Osteoblast (primary cell): ENCODE measurements at places on chromosomes 13 and 19. TPM values are rescaled to one million over a fixed set of nuclear protein-coding genes. Genes with fewer than 3 reads are reported as not detected.

GRCh38 chr19:18562086-18562485 is 4.4 kb downstream of the KXD1 start:
- peaks cover 24% of the 10 kb centered on the region for H3K4me1 ChIP-seq
- H3K27ac ChIP-seq = peak overlapping the region; percentile 91
- H3K4me3 ChIP-seq = no peak overlapping the region
- peaks cover 34% of the 10 kb centered on the region for H3K36me3 ChIP-seq
- DNase-seq = peak; percentile 96
- no peaks in the 10 kb centered on the region for H3K27me3 ChIP-seq

The RGL3 gene
- total RNA-seq = 0.29 and 0.36 TPM in 2 replicates

The FRY gene
- total RNA-seq = 8.3 and 12.3 TPM in 2 replicates

GRCh38 chr19:51959791-51960190 is 26.8 kb downstream of the ZNF350 start:
- DNase-seq = no peak
- H3K27me3 ChIP-seq = no peaks in the 10 kb centered on the region
- peaks cover 3% of the 10 kb centered on the region for H3K36me3 ChIP-seq
- no peak overlapping the region for H3K27ac ChIP-seq
- no peak overlapping the region for H3K4me3 ChIP-seq
- no peaks in the 10 kb centered on the region for H3K4me1 ChIP-seq

The ZNF888 gene
- total RNA-seq = 4.7 and 5.0 TPM in 2 replicates

DNA sequence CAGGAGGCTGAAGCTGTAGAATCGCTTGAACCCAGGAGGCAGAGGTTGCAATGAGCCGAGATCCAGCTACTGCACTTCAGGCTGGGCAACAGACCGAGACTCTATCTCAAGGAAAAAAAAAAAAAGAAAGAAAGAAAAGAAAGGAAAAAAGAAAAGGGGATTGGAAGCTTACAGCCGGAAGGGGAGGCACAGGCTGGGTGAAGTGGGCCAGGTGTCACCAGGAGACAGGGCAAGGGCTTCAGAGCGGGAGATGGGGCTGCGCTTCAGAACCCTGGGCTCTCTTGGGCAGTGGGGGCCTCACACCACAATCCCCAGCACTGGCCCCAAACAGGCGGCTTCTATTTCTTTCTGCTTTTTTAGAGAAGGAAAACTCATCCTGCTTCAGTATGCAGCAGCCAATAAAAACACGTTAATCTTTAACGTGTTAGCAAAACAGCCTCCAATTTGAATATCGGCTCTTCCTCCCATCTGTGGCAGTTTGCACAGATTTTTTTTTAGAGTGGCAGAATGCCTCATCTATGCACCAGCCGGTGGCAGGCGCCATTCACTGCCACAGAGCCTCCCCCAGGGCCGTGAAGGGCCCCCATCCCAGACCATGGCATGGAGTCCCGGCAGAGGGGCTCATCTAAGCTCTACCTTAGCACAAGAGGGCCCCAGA is 46.6 kb upstream of the C19orf12 start:
- no peak overlapping the region for H3K4me3 ChIP-seq
- H3K27me3 ChIP-seq = peaks cover 4% of the 10 kb centered on the region
- no peak overlapping the region for H3K27ac ChIP-seq
- H3K36me3 ChIP-seq = no peaks in the 10 kb centered on the region
- no peak for DNase-seq

DNA sequence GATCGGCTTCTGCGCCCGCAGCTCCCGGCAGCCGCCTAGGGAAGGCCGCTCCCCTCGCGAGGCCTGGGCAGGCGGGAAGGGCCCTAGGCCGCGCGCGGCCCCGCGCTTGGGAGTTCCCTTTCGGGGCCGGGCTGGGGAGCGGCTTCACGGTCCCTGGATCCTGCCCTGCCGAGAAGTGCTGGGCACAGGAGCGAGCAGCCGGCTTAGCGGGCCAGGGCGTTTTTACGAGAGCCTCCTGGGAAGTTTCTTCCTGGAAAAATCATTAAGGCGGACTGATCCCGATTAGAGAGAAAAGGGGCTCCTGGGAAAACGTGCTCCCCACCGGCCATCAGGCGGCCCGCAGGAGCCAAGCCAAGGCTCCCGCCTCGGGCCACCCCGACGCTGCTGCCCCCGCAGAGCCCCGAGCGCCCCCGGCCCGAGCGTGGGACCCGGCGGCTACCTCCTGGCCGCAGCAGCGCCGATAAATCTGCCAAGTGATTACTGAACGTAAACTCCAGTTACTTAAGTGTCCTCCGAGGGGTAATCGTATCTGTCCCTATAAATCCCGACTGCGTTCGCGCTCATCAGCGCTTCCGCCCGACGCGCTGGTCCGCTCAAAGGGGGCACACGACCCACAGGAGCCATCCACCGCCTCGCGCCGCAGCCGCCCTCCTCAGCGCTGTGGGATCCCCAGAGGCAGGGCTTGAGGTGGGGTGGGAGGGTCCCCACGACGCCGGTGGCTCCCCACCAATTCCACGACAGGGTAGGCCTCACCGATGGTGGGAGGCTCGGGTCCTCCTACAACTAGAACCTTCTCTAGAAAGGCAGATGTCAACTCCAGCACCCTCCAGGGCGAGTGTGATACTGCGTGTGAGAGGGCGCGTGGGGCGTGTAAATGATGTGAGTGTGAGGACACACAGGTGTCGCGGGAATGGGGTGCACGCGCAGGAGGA is 2.8 kb downstream of the ZIC5 start:
- H3K4me1 ChIP-seq = no peaks in the 10 kb centered on the region
- no peak overlapping the region for H3K4me3 ChIP-seq
- peak; percentile 91 for DNase-seq
- peaks cover 82% of the 10 kb centered on the region for H3K27me3 ChIP-seq
- H3K27ac ChIP-seq = no peak overlapping the region

The SLC25A15 gene
- total RNA-seq = 9.4 TPM in 2 replicates

The TMEM255B gene
- total RNA-seq = 1.8 and 2.9 TPM in 2 replicates

- no peaks in the 10 kb centered on the region for H3K4me1 ChIP-seq
- no peak overlapping the region for H3K27ac ChIP-seq
- no peak overlapping the region for H3K4me3 ChIP-seq
- no peaks in the 10 kb centered on the region for H3K27me3 ChIP-seq
- H3K36me3 ChIP-seq = no peaks in the 10 kb centered on the region
Observed at GRCh38 chr13:73891805-73892204, 242.4 kb downstream of the KLF12 start.

DNA sequence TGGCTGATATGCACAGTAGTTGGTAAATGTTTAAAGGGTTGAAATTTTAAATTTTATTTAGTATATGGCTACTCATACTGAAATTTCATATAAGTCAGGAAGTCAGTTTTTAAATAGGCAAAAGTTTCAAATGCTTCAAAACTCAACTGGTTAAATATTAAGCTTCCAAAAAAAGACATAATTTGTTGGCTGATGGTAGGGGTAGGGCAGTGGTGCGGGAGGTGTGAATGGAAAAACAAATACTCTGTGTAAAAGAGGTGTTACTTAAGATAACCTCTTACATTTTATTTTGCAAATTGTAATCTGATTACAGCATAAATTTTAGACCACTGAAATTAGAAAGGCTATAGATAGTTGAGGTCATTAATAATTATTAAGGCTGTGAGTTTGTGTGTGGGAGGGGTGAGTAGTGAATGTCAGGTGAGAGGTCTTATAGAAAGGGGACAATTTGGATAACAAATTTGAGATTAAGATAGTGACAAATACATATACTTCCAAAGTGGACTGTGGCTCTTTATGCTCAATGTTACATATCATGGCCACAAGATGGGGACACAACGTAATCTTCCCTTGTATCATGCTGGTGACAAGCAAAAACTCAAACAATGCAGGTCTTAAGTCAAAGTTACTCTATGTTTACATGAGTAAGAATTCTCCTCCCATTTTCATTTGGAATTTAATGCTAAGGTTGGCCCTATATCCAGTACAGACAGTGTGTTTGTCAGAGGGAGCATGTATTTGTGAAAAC is 36.6 kb upstream of the OXGR1 start:
- H3K4me1 ChIP-seq = no peaks in the 10 kb centered on the region
- DNase-seq = peak; percentile 61
- H3K4me3 ChIP-seq = no peak overlapping the region
- no peaks in the 10 kb centered on the region for H3K27me3 ChIP-seq
- no peaks in the 10 kb centered on the region for H3K36me3 ChIP-seq

The MUC16 gene
- not detected in 2 replicates for total RNA-seq

The AXL gene
- 355 and 368 TPM in 2 replicates for total RNA-seq

DNA sequence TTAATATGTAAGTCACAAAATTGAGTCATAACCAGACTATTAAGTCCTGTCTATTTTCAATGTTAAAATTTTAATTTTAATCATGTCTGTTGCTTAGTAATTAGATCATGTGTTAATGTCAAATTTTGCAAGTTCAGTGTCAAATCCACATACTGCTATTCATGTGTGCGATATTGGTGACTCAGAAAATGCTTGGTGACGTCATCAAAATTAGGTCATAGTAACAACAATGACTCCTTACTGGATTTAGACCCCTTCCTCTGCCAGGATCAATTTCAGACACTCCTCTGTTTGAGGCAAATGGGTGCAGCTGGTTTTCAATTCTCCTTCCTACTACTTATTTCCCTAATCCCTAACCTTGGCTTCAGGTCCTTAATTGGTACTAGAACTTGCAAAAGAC is 1394.3 kb upstream of the SLC10A2 start:
- H3K36me3 ChIP-seq = no peaks in the 10 kb centered on the region
- no peak overlapping the region for H3K27ac ChIP-seq
- H3K4me3 ChIP-seq = no peak overlapping the region
- DNase-seq = no peak
- no peaks in the 10 kb centered on the region for H3K4me1 ChIP-seq

DNA sequence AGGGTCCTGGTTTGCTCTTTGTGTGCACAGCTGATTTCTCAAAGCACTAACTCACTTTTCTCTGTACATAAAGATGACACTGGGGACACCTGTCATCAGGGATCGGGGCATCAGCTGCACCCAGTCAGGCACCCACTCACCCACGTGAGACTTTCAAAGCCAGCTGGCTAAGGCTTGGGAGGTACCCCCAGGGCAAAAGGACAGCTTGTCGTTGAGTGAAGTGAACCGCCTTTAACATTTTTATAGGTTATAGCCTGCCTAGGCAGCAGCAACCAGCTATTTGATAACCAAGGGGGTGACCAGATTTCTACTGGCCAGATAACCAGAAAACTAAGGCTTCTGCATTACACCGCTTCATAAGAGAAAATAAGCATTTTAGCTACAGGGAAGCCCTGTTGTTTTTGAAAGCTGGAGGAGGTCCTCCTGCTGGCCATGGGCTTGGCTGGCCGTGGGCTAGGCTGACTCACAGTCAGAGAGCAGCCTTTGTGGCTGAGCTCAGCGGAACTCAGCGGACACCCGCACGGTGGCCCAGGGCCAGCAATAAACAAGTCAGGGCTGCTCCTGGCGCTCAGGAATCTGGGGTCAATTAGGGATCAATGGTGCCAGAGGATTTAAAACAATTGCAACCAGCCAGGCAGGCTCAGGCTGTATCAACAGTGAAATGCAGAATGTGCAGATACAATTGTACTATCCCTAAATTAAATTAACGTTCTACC is 57.1 kb downstream of the ALOX5AP start:
- no peaks in the 10 kb centered on the region for H3K36me3 ChIP-seq
- peak overlapping the region; percentile 12 for H3K4me3 ChIP-seq
- H3K27ac ChIP-seq = peak overlapping the region; percentile 45
- no peaks in the 10 kb centered on the region for H3K27me3 ChIP-seq

DNA sequence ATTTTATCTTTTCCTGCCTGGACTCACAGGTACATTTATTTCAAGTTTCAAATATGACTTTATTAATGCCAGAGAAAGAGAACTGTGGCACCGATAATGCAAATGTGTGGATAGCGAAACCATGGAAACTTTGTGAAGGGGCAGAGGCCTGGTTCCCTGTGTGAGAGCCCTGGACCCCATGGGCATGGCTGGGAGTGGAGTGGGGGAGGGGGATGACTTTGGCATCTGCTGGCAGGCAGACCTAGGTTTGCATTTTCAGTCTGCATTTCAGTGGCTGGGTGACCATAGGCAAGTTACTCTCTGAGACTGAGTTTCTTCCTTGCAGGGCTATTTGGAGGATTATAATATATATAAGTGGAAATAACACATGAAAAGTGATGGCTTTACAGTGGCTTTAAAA is 163.8 kb upstream of the TMTC4 start:
- DNase-seq = no peak
- H3K27me3 ChIP-seq = peaks cover 8% of the 10 kb centered on the region
- no peak overlapping the region for H3K27ac ChIP-seq

The YJEFN3 gene
- total RNA-seq = under 0.01 and 0.29 TPM in 2 replicates

The MRPS31 gene
- total RNA-seq = 13.4 and 18.0 TPM in 2 replicates

The SMIM17 gene
- total RNA-seq = under 0.01 TPM in 1 of 2 replicates, not detected in the other

- no peaks in the 10 kb centered on the region for H3K4me1 ChIP-seq
- no peak for DNase-seq
- H3K27me3 ChIP-seq = no peaks in the 10 kb centered on the region
- H3K36me3 ChIP-seq = no peaks in the 10 kb centered on the region
- H3K4me3 ChIP-seq = no peak overlapping the region
Observed at GRCh38 chr13:71681901-71682613, 184.9 kb downstream of the DACH1 start.

DNA sequence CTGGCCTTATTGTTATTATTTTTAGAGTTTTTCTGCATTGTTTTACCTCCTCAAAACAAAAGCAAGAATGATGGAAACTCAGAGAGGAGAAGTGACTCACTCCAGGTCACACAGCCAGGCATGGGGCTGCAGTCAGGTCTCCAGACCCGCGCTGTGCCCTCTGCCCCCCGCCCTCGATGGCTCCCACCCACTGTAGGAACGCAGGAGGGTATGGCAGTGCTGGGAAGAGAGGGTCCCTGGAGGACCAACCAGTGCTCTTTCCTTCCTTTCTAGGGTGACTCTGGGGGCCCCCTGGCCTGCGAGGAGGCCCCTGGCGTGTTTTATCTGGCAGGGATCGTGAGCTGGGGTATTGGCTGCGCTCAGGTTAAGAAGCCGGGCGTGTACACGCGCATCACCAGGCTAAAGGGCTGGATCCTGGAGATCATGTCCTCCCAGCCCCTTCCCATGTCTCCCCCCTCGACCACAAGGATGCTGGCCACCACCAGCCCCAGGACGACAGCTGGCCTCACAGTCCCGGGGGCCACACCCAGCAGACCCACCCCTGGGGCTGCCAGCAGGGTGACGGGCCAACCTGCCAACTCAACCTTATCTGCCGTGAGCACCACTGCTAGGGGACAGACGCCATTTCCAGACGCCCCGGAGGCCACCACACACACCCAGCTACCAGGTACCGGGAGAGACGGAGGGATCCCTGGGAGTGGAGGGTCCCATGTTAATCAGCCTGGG is 5.6 kb downstream of the TIMM13 start:
- peaks cover 17% of the 10 kb centered on the region for H3K36me3 ChIP-seq
- H3K27me3 ChIP-seq = no peaks in the 10 kb centered on the region
- peak; percentile 72 for DNase-seq
- H3K4me1 ChIP-seq = peaks cover 9% of the 10 kb centered on the region
- no peak overlapping the region for H3K4me3 ChIP-seq

The SIGLEC8 gene
- total RNA-seq = not detected in 2 replicates

The ZNF235 gene
- total RNA-seq = 4.0 and 5.6 TPM in 2 replicates

The PPAN gene
- total RNA-seq = 19.2 and 20.9 TPM in 2 replicates

DNA sequence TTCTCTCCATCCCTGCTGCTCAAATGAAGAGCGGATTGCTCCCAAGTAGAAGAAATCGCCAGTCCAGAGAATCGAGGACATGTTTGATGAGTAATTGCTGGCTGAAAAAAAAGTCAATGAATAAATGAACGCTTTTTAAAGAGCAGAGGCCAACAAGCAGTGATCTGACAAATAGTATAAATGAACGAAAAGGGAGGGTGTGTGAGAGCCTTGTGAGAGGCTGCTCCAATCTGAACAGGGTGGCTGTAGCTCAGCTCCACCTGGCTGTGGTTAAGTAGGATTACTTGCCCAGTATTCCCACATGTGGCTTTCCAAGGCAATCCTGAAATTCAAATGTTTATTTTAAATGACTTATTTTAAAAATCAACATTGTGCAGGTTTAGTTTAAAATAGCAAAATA is 117.1 kb downstream of the TSHZ3 start:
- no peaks in the 10 kb centered on the region for H3K36me3 ChIP-seq
- peak overlapping the region; percentile 77 for H3K27ac ChIP-seq
- DNase-seq = no peak
- no peaks in the 10 kb centered on the region for H3K27me3 ChIP-seq
